ENCODE measurements at places on chromosomes 6 and 20.

GRCh38 chr20:33790566-33790965, 20.6 kb upstream of the CHMP4B start:
- peak; percentile 23 for DNase-seq

- no peak for DNase-seq
Observed at GRCh38 chr6:97147421-97147820, 135.6 kb downstream of the MMS22L start.

GRCh38 chr20:3786126-3786484, 435 bp downstream of the CENPB start:
- DNase-seq, result peak; percentile 95

DNA sequence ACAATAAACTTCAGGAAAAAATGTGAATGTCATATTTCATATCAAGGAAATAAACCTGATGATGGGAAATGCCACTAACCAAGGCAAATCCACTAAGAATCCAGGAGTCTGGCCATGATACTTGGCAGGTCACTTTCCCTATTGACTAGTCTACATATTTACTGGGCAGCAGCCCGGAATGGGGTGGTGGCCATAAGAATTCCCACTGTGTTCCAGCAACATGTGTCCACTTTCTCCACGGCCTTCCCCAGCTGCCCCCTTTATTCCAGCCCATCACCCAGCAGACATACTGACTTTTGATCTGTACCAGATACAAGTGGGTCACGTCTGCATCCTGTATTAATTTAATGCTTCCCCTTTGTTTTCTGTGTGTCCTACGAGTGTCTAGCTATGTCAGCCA, 234.5 kb upstream of the PRDM1 start:
- peak; percentile 52 for DNase-seq

GRCh38 chr20:30168025-30168799, 1089.3 kb upstream of the DEFB115 start:
- no peak for DNase-seq

Data from osteoblast (primary cell).